ENCODE measurements at places on chromosomes 5 and 9.

DNA sequence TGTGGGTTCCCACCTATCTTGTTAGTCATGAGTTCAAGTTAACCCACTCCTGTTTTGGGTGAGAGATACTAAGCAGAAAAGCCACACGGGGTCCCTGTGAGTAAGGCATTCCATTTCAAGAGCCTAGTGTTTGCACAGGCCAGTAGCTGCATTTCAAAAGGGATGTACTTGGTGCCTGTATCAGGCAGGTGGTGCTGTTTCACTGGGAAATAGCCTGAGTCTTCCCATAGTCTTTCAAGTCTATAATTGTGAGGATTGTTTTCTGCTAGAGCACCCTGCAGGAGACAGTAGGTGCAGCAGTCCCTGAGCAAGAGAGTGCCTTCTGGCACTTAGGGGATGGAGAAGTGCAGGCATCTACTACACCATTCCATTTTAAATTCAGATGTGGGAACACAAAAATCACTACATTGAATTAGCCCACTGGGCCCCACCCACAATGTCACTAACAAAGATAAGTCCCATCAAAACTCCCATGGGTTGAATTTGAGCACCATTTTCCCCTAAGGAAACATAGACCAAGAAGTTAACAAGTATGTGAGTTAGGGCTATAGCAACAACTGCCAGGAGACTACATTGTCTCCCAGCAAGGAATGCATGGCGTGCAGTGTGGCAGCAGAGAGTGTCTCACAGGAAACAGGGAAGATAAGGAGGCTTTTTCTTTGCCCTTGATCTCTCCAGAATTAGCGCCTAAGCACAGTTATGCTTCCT is 263.2 kb downstream of the COX7C start:
- peak; percentile 62 for DNase-seq

DNA sequence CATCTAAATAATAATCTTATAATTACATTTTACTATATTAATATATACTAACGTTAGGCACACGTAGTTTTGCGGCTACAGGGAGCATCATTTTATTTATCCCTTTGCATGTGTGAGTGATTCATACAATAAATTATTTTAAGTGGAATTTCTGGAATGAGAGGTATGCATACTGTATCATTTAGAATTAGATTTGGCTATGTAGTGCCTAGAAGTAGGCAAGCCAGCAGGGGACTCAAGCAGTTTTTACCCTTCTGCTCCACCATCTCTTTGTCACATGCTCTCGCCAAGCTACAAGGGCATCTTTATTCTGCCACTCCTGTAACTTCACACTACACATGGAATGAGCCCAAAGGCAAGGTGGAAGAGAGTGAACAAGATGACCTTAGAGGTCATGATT is 60.8 kb downstream of the MEGF10 start:
- DNase-seq: peak; percentile 53

- DNase-seq: no peak
These were observed 130.3 kb downstream of the CDC42SE2 start for GRCh38 chr5:131394128-131394527.

DNA sequence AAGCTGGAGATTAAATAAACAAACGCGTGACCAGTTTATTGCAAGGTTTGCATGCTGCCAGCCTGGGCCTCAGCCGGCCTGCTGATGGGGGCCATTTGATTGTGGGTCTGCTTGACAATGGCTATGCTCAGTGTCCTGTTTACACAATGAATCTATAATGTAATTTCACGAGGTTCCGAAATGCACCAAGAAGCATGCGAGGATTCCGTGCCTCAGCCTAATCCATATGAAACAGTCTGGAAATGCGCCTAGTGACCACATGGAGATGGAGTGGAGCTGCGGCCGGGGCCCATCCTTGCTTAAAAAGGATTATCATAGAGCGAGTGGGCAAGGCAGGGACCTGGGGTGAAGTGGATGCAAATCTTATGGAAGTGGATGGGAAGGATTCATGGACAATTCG is 382.4 kb downstream of the CDK5RAP2 start:
- DNase-seq: no peak

GRCh38 chr5:55708732-55709131 is 3.4 kb downstream of the SLC38A9 start:
- DNase-seq: no peak

- no peak for DNase-seq
These were observed 297.1 kb downstream of the KCTD16 start for GRCh38 chr5:144467792-144468191.

DNA sequence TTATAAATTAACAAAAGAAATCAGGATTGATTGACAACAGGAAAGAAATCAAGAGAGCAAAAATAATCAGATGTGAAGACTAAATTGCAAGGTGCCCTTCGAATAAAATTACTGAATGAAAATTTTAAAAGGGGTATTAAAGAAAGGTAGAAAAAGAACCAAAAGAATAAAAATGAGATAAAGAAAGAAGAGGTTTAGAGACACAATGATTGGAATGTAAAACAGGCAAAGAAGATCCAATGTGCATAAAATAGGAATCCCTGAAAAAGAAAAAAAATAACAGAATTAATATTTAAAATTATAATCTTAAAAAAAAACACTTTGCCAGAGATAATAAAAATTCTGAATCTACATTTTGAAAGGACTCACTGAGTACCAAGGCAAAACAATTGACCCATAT is 73.0 kb downstream of the AP3B1 start:
- no peak for DNase-seq

DNA sequence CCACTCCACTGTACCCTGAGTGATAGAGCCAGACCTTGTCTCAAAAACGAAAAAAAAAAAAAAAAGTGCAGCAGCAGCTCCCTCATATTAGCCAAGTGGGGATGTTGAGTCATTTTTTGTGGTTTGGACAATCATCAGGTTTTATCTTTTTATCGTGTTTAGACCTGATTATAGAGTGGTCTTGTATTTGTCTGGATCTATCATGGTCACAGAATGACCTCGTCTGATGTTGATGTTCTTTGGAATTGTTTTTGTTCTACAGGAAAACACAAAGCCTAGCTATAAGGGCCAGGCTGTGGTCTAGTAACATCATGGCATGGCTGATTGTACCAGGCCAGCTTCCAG is 1.6 kb upstream of the FBXW11 start:
- peak; percentile 58 for DNase-seq

- DNase-seq: no peak
These were observed 267.9 kb upstream of the PDE4D start for GRCh38 chr5:60161340-60161934.

DNA sequence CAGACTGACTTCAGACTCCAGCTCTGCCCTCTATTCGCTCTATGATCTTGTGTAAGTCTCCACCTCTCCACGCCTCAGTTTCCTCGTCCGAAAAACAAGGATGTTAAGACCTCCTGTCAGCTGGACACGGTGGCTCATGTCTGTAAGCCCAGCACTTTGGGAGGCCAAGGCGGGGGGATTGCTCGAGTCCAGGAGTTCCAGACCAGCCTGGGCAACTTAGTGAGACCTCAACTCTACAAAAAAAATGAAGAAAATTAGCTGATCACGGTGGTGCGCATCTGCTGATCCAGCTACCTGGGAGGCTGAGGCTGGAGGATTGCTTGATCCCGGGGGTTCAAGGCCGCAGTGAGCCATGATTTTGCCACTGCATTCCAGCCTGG is 36.6 kb upstream of the GABRP start:
- DNase-seq: no peak

- DNase-seq: no peak
These were observed 424 bp downstream of the HNRNPA0 start for GRCh38 chr5:137753691-137754187.

DNA sequence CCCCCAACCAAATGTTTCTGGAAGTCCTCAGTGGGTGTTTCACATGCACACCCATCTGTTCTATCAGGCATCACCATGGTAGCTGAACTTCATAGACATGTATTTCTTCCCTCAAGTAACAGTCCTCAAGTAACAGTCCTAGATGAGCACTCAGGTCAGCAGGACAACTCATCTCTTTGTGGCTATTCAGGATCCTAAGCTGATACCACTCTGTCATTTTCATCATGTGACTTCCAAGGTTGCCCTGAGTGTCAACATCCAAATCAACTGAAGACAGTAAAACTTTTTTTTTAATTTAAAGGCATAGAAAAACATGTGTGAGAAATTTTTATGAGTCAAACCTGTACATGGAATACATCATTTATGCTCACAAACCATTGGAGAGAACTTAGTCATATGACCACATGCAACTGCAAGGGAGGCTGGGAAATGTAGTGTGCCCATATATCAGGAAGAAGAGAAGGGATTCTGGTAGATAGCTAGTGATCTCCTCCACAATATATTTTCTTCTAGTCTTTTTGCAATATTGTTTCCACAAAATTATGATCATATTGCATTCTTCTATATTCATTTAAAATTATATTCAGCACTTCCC is 64.2 kb upstream of the FST start:
- DNase-seq: no peak

- DNase-seq: no peak
These were observed 80.8 kb upstream of the RNU6ATAC start for GRCh38 chr9:134245179-134245578.

GRCh38 chr5:39696672-39697398 is 272.1 kb upstream of the DAB2 start:
- DNase-seq: peak; percentile 26

DNA sequence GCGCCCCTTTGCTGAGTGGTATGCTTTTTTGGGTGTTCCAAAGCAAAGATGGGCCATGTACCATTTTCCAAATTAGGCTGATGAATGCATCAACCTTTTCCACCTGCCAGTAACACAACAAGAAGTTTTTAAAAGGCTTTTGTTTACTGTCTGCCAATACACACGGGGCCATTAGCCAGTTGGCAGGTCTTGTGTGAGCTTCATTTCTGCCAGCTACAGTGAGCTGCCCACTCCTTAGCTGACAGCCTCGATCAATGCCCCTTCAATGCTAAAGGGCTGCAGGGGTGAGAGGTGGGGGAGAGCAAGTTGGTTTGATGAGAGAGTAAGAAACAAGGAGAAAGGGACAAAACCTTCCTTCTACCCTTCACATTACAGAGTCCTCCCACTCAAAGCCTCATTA is 128.7 kb downstream of the C5orf15 start:
- DNase-seq: no peak

DNA sequence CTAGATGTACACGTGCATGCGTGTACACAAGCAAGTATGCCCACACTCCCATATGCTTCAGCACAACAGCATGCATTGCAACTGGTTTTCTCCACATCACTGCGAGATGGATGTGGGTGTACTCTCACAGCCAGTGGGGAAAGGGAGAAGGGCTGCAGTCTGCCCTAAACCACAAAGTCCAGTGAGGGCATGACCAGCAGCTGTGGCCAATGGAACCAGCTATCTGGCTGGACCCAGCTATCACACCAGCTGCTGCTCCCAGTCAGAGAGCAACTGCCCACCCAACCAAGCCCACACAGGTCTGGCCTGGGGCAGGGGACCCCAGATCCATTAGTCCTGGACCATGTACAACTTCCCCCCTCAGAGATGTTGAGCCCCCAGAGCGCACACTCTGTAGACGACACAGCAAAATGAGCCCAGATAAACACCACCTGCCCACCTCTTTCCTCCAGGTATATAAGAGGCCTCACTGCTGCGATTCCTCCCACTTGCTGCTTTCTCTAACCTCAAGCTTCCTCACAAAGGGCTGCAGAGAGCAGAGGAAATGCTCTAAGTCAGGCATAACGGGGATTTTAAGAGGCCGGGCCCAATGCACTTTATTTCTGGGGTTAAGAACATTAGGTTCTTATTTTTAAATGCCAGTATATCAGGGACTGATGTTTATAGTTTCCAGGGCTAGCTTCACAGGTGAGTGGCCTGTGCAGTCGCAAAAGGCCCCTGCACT is 39.0 kb downstream of the SHB start:
- no peak for DNase-seq

DNA sequence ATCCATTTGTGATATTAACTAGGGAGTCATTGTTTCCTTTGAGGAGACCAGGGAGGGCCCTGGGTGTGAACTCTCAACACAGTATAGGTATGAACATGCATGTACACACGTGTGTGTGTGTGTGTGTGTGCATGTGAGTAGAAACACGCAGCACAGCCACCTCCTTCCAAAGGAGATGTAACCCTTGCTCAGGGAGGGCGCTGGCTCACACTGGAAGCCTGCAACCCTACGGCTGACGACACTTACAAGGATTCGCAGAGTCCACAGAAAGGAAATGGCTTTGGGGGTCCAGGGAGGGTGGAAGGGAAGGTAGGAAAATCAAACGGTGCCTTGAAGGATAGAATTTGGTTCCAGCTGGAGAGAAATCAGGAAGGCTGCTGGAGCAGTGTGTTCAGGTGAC is 21.9 kb downstream of the TRIP13 start:
- no peak for DNase-seq

GRCh38 chr5:129271308-129271707 is 176.8 kb downstream of the ISOC1 start:
- DNase-seq: no peak

DNA sequence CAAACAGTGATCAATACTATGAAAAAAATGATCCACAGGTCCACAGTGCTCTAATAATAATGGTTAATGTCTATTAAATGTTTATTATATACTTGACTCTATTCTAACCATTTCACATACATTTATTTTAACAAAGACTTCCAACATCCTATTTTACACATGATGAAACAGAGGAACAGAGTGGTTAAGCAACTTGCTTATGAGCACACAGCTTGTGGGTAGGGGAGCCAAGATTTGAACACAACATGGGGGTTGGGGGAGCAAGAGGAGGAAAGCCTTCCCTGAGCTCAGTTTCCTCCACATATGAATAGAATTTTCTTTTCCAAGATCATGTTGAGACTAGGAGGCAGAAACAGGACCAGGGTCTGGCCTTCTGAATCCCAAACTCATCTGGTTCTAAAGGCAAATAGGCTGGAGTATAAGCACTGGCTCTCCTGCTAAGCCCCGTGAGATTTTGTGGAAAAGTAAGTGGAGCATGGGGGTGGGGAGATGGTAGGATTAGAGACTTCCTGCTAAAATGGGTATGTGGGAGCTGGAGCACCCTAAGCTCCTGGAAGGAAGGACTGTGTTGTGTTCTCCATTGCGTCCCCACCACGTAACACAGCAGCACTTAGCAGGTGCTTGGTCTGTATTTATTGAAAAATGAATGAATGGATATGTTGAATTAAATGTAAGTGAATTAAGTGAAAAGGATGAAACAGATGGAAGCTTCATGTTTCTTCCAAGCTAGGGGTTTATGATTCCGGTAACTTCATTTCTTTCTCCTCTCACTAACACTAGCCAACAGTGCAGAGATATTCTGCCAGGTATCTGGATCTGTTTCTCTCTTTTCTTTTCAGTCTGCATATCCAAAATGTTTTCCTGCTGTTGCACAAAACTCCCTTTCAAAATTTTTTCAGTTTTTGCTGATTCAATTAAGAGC is 26.9 kb upstream of the GALNT10 start:
- DNase-seq: no peak

DNA sequence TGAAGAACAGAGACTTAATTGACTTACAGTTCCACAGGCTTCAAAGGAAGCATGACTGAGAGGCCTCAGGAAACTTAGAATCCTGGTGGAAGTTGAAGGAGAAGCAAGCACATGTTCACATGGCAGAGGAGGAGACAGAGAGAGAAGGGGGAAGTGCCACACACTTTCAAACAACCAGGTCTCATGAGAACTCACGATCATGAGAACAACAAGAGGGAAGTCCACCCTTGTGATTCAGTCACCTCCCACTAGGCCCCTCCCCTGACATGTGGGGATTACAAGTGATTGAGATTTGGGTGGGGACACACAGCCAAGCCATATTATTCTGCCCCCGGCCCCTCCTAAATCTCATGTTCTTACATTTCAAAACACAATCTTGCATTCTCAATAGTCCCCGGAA is 19.5 kb downstream of the NR3C1 start:
- no peak for DNase-seq
